CD4-positive, alpha-beta T cell treated with Interferon alpha-2 for 1 hour (primary cell): ENCODE measurements at places on chromosomes 12 and 14.
A peak's percentile ranks its signal among the peaks of the same experiment; 100 is the strongest.

DNA sequence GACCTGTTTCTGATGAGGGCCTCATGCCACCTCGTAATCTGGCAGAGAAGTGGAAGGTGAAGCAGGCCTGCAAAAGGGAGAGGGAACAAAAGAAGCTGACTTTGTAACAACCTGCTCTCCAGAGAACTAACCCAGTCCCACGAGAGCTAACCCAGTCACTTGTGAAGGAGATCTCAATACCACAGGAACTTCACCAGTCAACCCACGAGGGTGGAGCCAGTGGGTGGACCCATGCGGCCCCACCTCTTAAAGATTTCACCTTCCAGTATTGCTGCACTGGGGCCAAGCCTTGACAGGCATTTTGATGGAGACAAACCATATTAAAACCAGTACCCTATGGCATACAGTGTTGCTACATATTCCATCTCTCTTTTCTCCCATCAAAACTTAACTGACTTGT, 55.1 kb downstream of the SERPINA10 start:
- DNase-seq: no peak

GRCh38 chr12:89239534-89239933, 112.8 kb downstream of the DUSP6 start:
- DNase-seq: no peak

DNA sequence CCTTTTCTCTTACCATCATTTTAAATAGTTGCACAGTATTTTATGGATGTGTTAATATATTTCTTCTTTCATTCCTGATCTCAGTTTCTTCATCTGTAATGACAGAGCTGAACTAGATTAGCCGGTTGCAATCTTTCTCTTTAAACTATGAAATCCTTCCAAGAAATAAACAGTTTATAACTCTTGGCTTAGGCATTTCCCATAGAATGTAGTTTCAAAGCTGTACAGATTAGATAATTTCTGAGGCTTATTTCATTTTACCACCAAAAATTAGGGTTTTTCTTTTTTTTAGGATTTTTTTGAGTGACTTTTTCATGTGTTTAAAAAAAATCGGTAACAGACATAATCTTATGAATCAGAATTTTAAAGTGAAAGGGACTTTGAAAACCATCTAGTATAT, 144.0 kb downstream of the RAD51B start:
- no peak for DNase-seq

GRCh38 chr14:90660865-90661570, 155.2 kb downstream of the TTC7B start:
- DNase-seq: no peak

DNA sequence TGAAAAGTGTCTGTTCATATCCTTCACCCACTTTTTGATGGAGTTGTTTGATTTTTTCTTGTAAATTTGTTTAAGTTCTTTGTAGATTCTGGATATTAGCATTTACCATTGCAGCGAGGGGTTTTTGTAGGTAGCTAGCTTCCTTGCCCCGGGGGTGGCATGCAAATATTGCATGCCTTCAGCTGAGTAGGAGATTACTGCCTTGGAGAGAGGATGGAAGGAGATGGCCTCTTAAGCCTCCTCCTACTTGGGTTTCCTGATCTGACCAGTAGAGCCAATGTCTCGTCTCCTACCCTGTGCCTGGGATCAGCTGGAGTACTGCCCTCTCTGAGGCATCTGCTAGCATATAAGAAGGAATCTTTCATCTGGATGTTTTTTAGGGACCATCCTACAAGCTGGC, 134.4 kb upstream of the CCND2 start:
- DNase-seq: no peak

DNA sequence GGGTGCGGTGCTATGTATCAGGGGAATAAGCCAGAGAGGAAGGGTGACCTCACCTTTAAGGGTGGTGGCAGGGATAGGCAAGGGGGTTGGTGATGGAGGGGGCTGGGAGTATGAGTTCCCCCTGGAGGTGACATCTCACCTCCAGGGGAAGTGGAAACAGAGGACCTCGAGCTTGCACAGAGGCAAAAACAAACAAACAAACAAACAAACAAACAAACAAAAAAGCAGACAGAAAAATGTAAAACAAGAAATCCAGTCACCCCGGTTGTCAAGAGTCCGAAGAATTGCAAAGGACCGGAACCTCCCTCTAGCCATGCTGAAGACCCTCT, 112.2 kb upstream of the MYL2 start:
- no peak for DNase-seq

DNA sequence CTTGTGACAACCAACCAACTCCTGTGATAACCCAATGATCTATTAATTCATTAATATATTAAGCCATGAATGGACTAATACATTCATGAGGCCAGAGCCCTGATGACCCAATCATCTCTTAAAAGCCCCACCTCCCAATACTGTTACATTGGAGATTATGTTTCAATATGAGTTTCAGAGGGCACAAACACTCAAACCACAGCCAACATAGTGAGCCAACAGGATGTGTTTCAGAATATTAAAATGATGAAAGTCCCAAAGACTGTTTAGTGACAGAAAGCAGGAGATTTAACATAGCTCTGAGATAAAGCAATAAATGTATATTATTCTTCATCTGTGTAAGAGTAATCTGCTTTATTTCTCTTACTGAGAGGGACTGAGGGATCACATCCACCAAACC, 71.7 kb downstream of the PTPRO start:
- no peak for DNase-seq

DNA sequence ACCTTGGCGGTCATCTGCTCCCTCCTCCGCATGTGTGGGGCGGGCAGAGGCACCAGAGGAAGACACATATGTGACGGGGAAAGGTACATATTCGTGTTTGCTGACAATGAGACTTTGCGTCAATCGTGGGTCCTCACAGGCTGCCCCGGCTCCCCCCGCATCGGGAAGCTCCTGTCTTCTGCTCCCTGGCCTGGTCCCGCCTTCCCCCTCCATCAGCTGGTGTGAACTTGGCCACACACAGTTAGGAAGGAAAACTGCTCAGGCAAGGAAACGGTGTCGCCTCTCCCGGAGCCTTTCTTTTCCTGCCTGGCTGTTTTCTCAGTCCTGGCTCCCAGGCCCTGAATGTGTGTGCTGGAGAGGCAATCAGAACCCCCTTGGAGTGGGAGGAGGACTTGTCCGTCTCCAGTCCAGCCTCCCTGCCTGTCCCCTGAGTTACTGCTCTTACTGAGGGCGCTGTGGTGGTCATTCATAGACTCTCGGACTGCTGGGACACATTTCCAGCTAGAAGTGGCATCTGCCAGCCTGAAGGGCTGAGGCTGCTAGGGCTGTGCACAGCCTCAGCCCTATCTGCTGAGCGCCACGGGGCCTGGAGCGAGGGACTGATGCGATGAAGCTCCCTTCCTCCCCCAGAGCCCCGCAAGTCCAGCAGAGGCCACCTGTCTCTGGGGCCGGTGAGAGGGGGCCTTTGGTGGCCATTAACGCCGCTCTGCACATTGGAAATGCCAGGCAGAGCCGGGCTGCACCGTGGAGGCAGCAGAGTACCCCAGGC, 44.2 kb upstream of the TSPAN9 start:
- no peak for DNase-seq

GRCh38 chr12:77734214-77734883, 96.3 kb upstream of the NAV3 start:
- no peak for DNase-seq

DNA sequence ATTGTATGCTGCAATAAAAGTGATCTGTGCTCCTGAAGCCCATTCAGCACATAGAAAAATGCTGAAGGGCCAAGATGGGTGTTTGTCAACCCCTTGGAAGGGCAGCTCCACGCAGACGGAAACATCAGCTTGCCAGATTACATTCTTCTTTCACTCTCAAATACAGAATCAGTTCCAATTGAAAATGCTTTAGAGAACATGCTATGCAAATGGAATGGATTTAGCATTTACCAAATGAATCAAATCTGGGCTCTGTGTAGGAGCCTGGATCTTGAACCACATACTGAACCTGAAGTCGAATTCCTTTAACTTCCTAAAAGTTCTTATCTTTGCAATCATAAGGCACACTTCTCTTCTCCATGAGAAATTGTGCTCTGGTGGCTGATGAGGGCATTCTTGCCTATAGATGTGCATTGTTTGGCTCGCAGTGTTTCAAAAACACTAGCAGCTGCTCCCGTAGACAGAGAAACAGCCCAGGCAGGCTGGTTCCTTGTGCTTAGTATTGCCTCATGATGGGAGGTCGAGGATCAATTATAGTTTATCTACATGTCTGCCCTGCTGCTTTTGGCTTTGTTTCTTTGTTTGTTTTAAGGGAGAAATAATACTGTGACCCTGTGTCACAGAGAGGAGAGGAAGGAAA, 489.8 kb upstream of the FLRT2 start:
- no peak for DNase-seq

GRCh38 chr12:51190820-51191219, 17.9 kb upstream of the TFCP2 start:
- no peak for DNase-seq

DNA sequence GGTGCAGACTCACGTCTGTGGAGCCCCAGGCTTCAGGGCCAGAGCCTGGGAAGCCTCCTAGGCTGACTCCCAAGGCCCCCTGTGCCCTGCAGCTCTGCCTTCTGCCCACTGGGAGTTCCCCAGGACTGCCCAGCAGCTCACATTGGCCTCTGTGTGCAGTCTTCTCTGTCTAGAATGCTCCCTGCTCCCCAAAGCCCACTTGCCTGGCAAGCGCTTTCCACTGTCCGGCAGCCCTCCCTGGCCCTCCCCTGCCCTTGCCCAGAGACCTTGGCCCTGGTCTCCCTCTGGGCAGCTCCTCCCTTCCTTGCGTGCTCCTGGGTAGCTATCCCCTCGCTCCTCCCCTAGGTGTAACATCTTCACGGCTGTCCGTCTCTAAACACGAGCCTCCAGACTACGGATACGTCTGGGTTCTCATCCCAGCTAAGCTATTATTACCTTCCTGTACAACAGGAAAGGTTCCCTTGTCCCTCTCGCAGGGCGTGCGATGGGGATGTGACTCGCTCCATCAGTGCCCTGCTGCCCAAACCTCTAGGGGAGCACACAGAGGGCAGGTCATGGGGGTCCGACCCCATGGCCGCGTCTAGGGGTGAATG, 325.5 kb upstream of the RTL1 start:
- no peak for DNase-seq

- no peak for DNase-seq
Measured at GRCh38 chr12:80576641-80577418, 130.6 kb upstream of the MYF6 start.

GRCh38 chr14:105602799-105603793, 76.7 kb downstream of the TMEM121 start:
- DNase-seq: no peak

DNA sequence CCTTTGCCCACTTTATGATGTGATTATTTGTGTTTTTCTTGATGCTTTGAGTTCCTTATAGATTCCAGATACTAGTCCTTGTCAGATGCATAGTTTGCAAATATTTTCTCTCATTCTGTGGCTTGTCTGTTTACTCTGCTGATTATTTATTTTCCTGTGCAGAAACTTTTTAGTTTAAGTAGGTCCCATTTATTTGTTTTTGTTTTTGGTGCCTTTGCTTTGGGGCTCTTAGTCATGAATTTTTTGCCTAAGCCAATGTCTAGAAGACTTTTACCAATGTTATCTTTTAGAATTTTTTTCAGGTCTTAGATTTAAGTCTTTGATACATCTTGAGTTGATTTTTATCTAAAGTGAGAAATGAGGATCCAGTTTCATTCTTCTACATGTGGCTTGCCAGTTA, 667.3 kb downstream of the SLC16A7 start:
- no peak for DNase-seq

DNA sequence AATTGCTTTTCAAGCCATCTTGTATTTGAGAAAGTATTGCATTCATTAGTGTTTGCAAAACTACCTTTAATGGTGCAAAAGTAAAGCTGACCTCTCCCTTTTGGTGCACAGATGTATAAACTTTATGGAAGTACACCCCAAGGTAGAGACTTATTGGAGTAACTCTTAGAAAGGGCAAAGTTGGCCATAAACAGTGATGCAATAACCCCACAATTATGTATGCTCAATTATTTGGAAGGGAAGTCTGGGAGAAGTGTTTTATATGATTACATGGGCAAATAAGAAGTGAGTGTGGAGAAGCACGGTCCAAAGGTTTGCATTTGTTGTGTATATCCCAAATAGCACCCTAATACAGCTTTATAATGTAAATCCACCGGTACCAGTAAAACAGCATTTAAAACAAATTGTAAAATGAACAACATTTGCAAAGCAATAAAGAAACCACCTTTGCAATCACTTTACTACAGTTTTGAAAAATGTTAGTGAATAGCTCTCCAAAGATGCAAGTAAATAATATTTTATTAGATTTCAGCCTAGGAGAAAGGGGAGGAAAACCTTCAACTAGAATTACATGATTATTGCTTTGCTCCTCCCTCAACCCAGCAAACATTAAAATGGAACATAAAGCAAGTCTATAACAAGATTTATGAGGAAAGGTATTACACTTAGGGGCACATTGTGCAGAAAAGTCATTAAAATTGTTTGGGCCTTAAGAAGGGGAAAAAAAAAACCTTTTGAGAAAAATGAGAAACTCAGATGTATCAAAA, 70.5 kb downstream of the HMGA2 start:
- DNase-seq: no peak

DNA sequence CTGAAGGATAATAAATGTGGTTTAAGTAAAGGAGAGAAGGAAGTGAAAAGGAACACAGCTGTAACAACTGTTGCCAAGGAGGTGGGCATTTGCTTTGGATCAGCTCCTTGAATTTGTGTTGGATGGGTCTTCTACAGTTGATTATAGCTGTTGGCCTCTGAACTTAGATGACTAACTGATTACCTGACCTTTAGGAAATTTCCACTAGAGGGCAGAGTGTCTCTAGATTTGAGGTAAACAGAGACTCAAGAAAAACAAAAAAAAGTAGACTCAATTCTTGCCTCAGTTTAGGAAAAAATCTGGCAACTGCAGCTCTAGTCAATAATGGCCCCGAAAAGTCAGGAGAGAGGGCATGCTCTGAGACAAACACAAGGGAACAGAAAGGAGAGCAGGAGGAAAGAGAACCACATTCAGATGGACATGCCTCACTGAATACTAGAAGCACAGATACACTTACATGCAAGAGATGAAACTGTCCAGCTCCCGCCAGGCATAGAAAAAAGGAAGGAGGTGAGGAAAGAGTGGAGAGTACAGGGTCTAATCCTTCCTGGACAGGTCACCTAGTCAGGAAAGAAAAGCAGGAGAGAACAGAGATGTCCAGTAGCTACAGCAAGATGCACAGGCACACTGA, 20.6 kb downstream of the COX14 start:
- peak; percentile 68 for DNase-seq

DNA sequence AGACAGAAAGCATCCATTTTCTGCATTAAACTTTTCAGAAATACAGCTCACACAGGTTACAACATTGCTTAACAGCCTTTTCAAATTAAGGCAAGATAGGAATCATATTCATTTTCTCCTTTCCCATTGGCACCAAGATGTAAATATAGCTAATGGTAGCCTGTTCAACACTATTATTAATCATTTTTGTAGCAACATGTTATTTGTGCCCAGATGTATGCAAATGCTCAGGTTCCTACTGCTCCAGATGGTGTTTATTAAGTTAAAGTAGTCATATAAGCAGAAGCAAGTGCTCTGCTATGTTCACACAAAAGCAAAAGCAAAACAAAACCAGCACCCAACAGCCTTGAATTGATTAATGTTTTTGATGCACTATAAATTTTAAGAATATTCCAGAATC, 1110.6 kb downstream of the SLC6A15 start:
- DNase-seq: no peak

GRCh38 chr12:58086006-58086405, 144.6 kb downstream of the ATP23 start:
- DNase-seq: no peak

GRCh38 chr14:82872494-82872893, 1338.8 kb upstream of the SEL1L start:
- DNase-seq: no peak

- DNase-seq: no peak
Measured at GRCh38 chr12:44677724-44678123, 198.4 kb downstream of the NELL2 start.
